Left cardiac atrium (tissue), 4 donors: ENCODE measurements at places on chromosomes 2 and 18.

GRCh38 chr2:169222665-169223064 is 139.7 kb downstream of the LRP2 start:
- no peak for DNase-seq

DNA sequence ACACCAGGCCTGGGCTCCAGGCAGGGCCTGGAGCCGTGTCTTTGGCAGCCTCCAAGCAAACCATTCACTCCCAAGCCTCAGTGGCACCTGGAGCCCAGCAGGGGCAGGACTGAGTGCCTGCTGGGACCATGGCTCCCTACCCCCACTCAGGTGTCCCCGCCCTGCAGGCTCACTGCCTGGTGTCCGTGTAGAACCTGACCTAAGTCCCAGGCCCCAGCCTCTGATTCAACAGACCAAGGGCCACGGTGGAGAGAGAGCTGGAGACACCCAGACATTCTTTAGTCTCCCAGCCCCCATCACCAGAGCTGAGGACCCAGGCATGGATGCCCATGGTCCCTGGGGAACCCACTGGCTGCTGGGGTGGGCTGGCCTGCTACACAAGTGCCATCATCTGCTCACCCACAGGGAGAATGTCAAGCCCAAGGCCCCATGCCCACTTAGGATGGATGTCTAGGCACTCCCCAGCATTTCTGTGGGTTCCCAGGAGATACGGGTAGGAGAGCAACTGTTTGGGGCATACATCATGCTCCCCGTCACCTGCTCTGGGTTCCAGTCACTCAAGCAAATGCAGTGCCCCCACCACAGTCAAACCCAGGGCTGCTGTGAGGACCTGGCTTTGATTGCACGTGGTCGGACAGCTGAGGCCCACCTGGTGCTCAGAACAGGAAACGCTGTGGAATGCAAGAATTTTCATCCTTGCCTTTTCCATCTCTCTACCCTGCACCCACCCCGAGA is 42.9 kb upstream of the ATG16L1 start:
- DNase-seq: no peak

- no peak for DNase-seq
Measured at GRCh38 chr2:221308507-221309066, 263.5 kb downstream of the EPHA4 start.

GRCh38 chr2:219124381-219125110 is 36.1 kb downstream of the NHEJ1 start:
- DNase-seq: no peak

GRCh38 chr18:48326901-48327675 is 82.1 kb downstream of the ZBTB7C start:
- no peak for DNase-seq

- DNase-seq: peak; percentile 18
Measured at GRCh38 chr2:161796192-161796591, 172.0 kb downstream of the SLC4A10 start.

- no peak for DNase-seq
Measured at GRCh38 chr2:228658998-228659397, 477.5 kb upstream of the SPHKAP start.

- DNase-seq: no peak
Measured at GRCh38 chr2:15818318-15818753, 122.0 kb upstream of the MYCN start.

GRCh38 chr18:48632676-48633257 is 93.9 kb downstream of the CTIF start:
- no peak for DNase-seq

DNA sequence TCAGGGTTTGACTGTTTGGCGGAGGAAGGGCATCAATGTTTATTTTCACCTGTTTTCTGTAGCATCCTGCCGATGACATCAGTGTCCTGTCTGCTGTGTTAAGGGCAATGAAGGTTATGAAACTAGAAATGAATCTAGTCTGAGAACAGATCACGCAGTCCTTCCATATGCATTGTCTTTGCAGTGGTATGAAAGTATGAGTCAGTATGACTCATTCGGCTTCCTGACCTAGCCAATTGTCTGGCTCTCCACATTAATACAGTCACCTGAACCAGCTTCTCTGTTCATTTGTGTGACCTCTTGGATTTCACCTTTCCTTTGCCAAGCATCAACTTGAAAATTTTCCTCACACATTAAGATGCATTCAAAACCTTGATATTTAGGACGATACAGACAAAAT is 353.8 kb downstream of the RND3 start:
- no peak for DNase-seq

GRCh38 chr2:3296182-3296972 is 81.2 kb downstream of the EIPR1 start:
- no peak for DNase-seq

GRCh38 chr2:39487398-39488250 is 50.5 kb upstream of the MAP4K3 start:
- DNase-seq: no peak

DNA sequence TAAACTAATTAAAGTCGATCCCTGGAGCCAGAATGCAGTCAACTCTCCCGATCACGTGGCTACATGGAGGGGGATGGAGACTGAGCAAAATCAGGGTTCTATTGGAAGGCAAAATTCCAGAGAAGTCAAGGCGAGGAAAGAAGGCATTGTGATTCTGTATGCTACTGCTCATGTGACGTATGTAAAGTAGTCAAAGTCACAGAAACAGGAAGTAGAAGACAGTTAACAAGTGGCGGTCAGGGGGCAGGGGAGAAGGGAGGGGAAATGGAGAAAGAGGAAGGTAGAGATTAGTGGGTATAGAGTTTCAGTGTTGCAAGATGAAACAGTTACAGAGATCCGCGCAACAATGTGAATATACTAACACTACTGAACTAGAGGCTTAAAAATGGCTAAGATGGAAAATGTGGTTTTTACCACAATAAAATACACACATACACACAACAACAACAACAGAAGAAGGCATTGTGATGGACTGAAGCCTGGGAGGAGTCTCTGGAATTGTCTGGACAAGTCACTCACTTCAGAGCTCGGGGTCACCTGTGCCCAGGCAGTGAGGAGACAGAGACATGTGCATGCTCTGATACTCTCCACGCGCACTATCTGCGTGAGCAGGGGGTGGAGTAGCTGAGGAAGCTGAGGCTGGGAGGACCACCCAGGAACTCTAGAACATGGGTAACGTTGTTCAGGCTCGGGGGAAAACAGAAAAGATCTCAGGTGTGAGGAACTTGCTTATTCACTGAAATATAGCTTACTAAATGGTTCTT is 89.9 kb upstream of the CDCA7 start:
- no peak for DNase-seq
